ENCODE measurements at places on chromosomes 3 and 15.

DNA sequence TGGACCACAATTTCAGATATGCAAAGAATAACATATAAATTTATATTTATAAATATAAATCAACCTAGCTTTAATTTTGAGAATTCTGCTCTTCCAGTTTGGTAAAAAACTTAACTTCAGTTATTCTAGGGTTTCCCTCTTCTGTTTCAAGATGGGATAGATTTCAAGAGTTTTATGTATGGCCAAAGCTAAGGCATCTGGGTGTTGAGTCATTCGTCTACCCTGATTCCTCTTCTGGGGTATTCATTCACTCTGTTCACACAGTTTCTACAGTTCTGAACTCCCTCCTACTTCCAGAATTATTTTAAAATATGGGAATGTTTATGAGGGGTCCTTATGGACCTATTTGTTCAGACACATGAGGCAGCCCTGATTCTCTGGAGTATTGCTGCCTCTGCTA is 4.2 kb upstream of the FGF7 start:
- no peak for DNase-seq

DNA sequence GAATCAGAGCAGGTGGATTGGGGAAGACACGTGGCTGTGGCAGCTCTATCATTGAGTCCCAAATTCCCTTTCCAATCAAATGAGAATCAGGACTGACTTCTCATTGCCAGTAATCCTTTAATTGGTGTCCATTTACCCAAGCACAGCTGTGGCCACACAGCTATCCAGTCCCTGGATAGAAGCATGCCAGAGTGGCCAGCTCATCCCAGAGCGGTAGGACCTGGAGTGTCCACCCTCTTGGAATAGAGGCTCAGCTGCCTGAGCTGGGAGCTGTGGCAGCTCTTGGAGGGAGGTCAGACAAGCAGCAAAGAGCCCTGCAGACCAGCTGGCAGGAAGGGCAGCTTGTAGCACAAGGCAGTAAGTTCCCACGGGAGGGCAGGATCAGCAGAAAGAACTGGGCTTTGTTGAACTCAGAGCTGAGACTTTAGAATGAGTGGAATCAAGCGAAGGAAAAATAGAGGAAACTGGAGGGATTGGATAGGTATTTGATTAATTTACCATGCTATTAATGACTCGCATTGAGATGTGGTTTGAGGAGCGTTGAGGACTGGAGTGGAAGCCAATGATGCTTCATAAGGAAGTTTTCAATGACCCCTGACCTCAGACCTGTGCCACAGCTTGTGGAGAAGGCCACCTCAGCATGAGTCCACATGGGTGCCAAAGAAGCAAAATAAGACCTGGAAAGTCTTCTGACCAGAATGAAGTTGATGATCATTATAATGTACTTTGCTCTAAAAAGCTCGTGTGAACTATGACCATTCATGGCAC is 6.9 kb upstream of the ALPK3 start:
- peak; percentile 2 for DNase-seq

GRCh38 chr3:177827511-177828207 is 630.4 kb upstream of the TBL1XR1 start:
- peak; percentile 84 for DNase-seq

- DNase-seq = no peak
Measured at GRCh38 chr3:25689226-25689625, 24.5 kb upstream of the TOP2B start.

DNA sequence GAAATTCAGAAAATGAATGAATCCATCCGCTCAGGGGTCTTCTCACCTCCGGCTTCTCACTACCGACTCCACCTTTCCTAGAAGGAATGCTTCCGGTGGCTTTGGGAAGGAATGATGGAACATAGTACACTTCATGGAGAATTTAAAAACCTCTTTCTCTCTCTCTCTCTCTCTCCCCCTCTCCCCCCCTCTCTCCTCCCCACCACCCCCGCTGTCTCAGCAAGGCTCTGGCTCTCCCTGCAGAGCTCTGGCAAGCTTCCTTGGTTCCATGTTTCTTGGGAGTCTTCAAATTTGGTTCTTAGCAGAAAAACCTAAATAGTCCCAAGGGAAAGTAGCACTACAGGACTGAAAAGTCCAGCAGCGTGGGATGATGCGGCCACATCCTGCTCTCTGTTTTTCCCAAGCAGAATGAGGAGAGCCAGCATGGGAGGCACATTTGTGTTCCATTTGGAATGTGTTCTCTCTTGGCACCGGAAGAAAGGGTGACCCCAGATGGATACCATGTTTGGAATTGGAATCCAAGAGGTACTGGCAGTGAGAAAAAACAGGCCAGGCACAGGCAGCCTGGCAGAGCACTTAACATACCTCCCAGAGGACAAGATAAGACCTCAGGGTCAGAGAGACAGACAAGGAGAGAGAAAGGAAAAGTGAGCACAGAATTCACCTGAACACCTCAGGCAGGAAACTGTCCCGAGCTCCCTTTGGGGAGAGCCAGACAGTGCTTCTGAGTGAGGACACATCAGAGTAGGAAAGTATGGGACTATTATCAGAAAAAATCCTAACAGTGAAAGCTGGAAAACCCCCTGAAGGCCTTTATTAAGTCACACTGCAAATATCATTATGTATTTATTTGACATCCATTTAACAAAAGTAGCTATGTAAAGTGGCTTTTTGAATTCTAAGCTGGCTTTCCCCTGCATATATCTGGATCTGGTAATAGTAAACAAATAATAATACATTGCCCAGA is at the start of gene POPDC2:
Gene POPDC2, minus strand, starts transcription at position 116 of the 967 bp plus-strand sequence. CDS start 166 bp downstream, outside the sequence.
- DNase-seq = no peak

- DNase-seq = peak; percentile 90
Measured at GRCh38 chr3:143849854-143850549, 1.7 kb upstream of the SLC9A9 start.
